IPS DF 19.7 (cell line): ENCODE measurements at places on chromosomes 3 and 15.

DNA sequence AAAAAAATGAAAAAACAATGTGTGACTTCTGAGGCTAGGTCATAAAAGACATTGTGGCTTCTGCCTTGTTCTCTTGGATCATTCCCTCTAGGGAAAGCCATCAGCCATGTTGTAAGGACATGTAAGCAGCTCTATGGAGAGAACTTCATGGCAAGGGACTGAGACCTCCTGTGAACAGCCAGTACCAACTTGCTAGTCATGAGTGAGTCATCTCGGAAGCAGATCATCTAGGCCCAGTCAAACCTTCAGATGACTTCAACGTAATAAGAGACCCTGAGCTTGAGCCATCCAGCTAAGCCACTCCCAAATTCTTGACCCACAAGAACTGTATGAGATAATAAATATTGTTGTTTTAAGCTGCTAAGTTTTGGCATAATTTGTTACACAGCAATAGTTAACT lies 4.9 kb downstream of the MON1A start:
- DNase-seq, result no peak

- DNase-seq, result no peak
Observed at GRCh38 chr15:75177360-75178071, 24.2 kb upstream of the C15orf39 start.

DNA sequence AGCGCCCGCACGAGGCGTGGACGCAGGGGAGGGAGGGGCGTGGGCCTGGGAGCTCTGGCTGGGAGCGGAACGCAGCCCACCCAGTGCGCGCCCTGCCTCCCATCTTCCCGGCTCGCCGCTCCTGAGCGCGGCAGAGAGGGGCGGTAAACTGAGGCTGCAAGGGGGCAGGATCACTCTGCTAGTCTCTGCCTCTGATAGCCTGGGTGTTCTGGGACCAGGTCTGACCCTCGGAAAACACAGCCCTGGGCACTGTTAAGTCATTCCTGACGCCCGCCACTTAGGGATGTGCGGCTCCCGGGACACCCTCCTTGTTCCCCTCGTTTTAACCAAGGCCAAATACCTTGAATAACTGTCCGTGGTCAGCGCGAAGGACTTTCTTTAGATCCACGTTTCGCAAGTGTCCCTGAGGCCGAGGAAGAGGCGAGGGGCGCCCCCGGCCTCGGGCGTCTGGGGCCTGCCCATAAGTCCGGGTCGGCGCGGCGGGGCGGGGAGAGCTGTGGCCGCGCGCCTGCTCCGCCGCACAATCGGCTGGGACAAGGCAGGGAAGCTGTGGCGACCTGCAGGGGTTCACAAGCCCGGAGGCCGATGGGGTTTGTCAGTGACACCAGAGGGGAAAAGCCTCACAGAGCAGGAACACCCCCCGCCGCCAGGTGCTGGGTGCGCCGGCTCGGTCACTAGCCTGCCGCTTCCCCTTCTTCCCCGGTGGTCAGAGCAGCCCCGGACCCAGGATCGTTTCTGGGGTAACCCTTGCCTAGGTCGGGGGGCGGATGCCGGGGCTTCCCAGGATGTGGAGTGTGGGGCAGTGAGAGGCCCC lies 1.5 kb downstream of the ITPKA start:
- no peak for DNase-seq

DNA sequence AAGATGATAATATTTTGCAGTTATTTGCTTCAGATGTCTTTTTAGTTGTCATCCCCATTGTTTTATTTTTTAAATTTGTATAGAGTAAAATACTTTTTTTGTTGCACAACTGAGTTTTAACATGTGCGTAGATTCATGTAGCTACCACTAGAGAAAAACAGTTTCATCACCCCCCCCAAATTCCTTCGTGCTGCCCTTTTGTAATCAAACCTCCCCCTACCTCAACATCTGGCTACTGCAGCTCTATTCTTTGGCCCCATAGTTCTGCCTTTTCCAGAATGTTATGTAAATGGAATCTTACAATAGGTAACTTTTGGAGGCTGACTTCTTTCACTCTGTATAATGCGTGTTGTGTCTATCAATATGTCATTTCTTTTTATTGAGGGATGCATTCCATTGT lies 232.0 kb upstream of the RASGRP1 start:
- DNase-seq, result no peak

DNA sequence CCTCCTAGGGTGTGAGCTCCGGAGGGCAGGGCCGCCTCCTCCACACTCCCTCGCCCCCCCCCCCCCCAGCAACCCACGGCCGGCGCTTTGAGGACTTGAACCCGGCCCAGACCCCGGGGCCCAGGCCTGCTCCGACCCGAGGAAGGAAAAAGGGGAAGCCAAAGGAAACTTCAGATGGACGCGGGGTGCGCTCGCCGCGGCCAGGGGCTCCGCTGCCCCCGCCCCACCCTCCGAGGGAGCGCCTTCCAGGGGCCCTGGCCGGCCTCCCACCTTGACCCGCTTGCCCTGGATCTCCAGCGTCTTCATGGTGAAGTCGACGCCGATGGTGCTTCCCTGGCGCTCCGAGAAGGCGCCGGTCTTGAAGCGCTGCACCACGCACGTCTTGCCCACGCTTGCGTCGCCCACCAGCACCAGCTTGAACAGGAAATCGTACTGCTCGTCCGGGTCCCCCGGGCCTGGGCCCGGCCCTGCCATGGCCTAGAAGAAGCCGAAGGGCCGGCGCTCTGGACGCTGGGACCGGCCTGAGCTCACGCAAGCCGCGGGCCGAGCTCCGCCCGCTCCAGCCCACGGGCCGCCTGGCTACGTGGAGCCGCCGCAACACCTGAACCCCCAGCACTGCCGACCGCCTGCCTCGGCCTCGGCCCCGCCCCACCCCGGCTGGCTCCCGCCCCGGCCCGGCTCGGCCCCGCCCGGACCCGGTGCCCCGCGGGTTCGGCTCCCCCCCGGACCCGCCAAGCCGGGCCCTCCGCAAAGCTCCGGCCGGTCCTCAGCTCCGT lies 400 bp downstream of the RAB43 start:
- DNase-seq, result no peak

DNA sequence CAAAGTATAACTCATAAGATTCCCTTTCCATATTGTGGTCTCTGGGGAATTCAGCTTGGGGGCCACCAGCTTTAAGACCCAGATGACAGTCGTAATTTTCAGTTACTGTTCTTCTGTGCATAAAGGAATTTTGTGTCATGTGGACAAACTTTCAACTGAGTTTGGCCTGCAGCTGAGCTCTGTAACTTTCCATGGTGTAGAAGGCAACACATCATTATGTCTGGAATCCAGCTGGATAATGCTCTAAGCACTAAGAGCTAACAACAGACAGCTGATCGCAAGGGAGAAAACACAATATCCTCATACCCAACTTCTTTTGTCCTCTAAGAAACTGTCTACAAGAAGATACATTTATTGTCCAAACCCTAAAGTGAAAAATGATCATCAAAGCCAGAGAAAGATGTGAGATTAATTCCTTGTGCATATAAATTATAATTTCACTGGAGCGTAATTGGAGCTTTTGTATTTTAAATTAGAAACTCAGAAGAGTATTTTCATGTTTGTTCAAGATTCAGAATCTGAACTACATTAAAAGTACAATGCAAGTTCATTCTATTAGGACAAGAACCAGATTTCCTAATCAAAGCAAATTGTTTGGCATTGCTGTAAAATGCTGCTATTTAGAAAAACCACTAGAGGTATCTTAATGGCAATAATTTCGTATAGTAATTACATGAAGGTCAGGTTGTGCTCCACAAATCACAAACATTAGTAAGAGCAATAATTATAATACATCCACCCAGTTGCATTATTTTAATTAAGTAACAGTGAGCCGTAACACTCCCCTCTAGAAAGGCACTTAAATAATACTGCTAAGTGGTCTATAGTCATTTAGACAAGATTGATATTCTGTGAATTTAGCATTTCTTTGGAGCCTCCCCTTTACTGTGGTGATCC lies 218.8 kb downstream of the ATP8B4 start:
- DNase-seq, result no peak

DNA sequence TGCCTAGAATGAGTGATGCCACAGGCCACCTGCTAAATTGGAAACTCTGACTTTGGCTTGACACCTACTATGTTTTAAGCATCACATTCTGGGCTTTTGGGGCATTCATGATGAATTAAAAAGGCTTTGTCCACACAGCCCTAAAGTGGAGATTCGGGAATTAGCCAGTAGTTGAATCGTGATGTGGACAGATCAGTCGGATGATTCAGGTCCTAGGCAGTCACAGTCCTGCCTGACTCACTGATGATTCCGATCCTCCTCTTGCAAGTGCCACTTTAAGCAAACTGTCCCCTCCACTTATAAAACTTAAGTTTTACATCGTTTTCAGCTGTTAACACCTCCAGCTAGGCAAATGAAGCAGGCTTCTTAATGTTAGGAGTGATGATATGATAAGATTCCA lies 75.3 kb downstream of the SYNPR start:
- no peak for DNase-seq

DNA sequence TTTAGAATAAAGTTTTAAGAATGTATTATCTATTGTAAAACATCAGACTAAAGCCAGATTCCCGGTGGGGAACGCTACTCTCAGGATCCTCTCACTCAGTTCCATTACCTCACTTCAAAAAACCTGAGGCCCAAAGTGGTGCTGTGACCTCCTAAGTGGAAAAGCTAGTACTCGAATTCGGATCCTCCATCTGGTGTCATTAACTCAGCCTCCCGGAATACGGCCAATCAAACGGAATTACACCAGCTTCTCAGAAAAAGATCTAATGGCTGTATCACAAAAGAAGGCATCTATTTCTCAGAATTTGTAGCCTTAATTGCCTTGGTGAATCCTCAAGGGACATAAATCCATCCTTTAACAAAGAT lies 627 bp downstream of the ACAD11 start:
- DNase-seq, result no peak

- DNase-seq, result no peak
Observed at GRCh38 chr3:23685541-23686258, 120.1 kb upstream of the UBE2E1 start.

- no peak for DNase-seq
Observed at GRCh38 chr3:122991236-122991985, 36.2 kb downstream of the SEMA5B start.

GRCh38 chr15:61130950-61131942 lies 97.9 kb downstream of the RORA start:
- no peak for DNase-seq

- no peak for DNase-seq
Observed at GRCh38 chr15:44394062-44394461, 33.4 kb upstream of the CTDSPL2 start.

- peak; percentile 7 for DNase-seq
Observed at GRCh38 chr3:111577798-111578685, 17.1 kb downstream of the ZBED2 start.

GRCh38 chr15:93060336-93061248 lies 28.4 kb downstream of the RGMA start:
- DNase-seq, result no peak
